ENCODE measurements at places on chromosomes 1 and 21. TPM values are rescaled to one million over a fixed set of nuclear protein-coding genes. Genes with fewer than 3 reads are reported as not detected.

GRCh38 chr1:237258871-237259270, 216.9 kb downstream of the RYR2 start:
- H3K36me3 ChIP-seq, result no peaks in the 10 kb centered on the region
- no peak overlapping the region for H3K4me3 ChIP-seq
- H3K27me3 ChIP-seq, result peaks cover 4% of the 10 kb centered on the region
- no peak for DNase-seq
- no peak overlapping the region for H3K27ac ChIP-seq

GLIS1 gene
- total RNA-seq, result not detected

NBPF6 gene
- total RNA-seq, result not detected

SDHC gene
- total RNA-seq, result 173 TPM

DNA sequence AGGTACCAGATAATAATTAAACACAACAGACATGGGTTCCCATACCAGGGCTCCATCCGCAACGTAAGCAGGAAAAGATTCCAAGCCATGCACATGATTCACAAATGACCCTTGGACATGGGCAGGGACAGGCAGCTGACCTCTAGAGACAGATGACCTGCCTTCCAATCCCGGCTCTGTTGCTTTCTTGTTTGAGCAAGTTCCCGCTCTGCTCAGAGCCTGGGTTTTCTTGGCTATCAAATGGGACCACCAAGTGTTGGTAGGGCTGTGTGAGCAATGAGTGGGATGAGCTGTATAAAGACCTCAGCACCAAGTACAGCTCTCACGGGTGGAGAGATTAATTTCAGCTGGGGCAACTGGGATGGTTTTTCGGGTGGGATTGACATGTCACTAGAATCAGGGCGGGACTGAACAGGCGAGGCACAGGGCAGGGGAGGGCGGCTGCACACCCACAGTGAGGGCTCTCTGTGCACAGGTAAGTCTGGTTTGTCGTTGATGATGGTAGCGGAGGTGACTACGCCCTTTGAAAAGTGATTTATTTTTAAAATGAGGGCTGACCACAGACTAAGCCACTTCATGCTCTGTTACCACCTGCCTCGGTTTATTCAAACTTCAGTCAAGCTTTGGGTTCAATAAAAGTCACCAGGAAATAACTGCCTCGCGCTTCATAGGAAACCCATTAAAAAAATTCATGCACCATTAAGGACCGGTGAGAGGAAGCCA, 57.5 kb upstream of the IFFO2 start:
- no peak for DNase-seq
- H3K36me3 ChIP-seq, result no peaks in the 10 kb centered on the region
- H3K27ac ChIP-seq, result no peak overlapping the region
- peaks cover 8% of the 10 kb centered on the region for H3K27me3 ChIP-seq
- no peak overlapping the region for H3K4me3 ChIP-seq

OR10J1 gene
- not detected for total RNA-seq

DNA sequence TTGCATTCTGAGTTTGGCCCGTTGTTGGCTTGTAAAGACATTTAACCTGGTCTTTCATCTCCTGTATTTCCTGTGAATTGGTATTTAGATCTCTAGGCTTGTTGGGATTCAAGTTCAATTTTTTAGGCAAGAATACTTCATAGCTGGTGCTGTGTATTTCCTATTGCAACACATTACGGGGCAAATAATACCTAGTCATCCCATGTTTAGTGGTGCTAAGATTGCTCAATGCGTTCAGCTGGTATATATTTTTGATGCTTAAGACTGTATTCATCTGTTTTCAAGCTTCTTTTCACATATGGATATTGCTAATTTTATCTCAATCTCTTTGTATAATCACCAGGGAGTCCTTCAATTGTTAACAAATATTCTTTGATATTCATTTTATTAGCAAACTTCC, 87.5 kb upstream of the ZBTB18 start:
- no peaks in the 10 kb centered on the region for H3K36me3 ChIP-seq
- H3K4me1 ChIP-seq, result no peaks in the 10 kb centered on the region
- DNase-seq, result no peak
- H3K27me3 ChIP-seq, result peaks cover 12% of the 10 kb centered on the region
- no peak overlapping the region for H3K4me3 ChIP-seq

DNA sequence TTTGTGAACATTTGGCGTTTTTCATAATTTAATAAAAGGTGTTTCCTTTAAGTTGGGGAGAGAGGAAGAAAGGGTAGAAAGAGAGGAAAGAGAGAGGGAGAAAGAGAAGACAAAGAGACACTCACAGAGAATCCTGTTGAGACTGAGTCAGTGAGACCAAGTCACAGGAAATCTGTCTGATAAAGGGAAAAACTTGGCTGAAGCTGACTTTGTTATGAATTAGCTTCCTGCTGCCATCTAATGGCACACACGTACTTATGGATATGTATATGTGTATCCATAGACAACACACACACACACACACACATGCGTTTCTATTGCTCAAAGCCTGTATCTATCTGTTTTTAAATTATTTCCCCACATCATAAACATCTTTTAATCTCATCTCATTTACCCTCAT, 42.5 kb upstream of the DISC1 start:
- peaks cover 2% of the 10 kb centered on the region for H3K4me1 ChIP-seq
- DNase-seq, result no peak
- H3K4me3 ChIP-seq, result no peak overlapping the region
- H3K27ac ChIP-seq, result no peak overlapping the region

GRCh38 chr1:113041569-113042284, 31.3 kb upstream of the LRIG2 start:
- H3K27ac ChIP-seq, result peak overlapping the region; percentile 5
- no peaks in the 10 kb centered on the region for H3K27me3 ChIP-seq
- DNase-seq, result no peak
- no peaks in the 10 kb centered on the region for H3K36me3 ChIP-seq
- H3K4me3 ChIP-seq, result no peak overlapping the region
- peaks cover 42% of the 10 kb centered on the region for H3K4me1 ChIP-seq

CYP4A11 gene
- not detected for total RNA-seq

DNA sequence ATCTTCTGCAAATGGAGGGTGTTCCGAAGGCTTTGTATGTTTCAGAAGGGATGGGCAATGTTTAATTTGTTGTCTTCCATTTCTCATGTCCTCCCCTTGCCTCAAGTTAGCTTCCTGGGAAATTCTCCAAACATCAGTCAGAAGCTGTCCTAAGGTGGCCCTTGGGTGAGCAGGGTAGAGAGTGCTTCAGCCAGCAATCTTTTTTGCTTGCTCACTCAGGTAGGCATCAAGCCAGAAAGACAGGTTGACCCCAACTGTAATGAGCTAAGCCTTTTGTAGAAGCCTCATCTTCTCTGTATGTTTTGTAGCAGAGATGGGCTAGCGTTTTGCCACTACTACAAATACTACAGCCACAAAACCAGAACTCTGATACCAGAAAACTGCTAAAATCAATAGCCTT, 321.5 kb upstream of the FAM78B start:
- no peaks in the 10 kb centered on the region for H3K36me3 ChIP-seq
- no peak for DNase-seq
- H3K4me1 ChIP-seq, result peaks cover 7% of the 10 kb centered on the region
- no peaks in the 10 kb centered on the region for H3K27me3 ChIP-seq
- no peak overlapping the region for H3K4me3 ChIP-seq
- no peak overlapping the region for H3K27ac ChIP-seq

PGLYRP4 gene
- not detected for total RNA-seq

GRCh38 chr1:30730346-30731108, 7.1 kb upstream of the MATN1 start:
- H3K4me1 ChIP-seq, result peaks cover 12% of the 10 kb centered on the region
- peaks cover 31% of the 10 kb centered on the region for H3K36me3 ChIP-seq
- H3K4me3 ChIP-seq, result no peak overlapping the region
- no peak overlapping the region for H3K27ac ChIP-seq

GRCh38 chr21:39681845-39682244, 63.1 kb upstream of the IGSF5 start:
- H3K4me3 ChIP-seq, result no peak overlapping the region
- H3K36me3 ChIP-seq, result no peaks in the 10 kb centered on the region
- no peaks in the 10 kb centered on the region for H3K4me1 ChIP-seq
- no peaks in the 10 kb centered on the region for H3K27me3 ChIP-seq
- no peak overlapping the region for H3K27ac ChIP-seq
- DNase-seq, result no peak

UQCRH gene
- total RNA-seq, result 266 TPM

GRCh38 chr1:154943649-154944400, 7.3 kb upstream of the PMVK start:
- H3K36me3 ChIP-seq, result peaks cover 34% of the 10 kb centered on the region
- peak; percentile 53 for DNase-seq
- H3K4me3 ChIP-seq, result peak overlapping the region; percentile 63
- no peaks in the 10 kb centered on the region for H3K27me3 ChIP-seq

- no peaks in the 10 kb centered on the region for H3K27me3 ChIP-seq
- no peak overlapping the region for H3K4me3 ChIP-seq
- peaks cover 23% of the 10 kb centered on the region for H3K4me1 ChIP-seq
- DNase-seq, result no peak
These were observed 2.7 kb downstream of the SNAPIN start for GRCh38 chr1:153661111-153661708.

DNA sequence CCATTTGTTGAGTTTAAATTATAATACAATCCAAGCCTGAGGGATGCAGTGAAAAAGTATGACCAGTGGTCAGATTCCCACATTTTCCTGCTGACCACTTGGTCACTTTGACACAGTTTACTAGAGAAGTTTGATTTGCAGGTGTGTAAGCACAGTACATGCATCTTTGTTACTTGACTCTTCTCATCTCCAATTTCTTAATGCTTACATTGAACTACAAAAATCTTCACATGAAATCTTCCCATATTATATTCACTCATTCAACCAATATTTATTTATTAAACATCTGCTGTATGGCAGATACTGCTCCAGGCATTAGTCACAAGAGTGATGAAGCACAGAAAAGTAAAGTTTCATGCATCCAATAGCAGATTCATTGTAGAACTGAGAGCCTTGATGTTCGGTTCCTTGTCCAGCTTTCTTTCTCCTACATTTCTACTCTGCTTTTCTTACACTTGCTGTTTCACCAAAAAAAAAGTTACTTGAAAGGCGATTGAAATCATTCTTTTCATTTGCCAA, 211.7 kb downstream of the NFIA start:
- DNase-seq, result no peak
- H3K4me1 ChIP-seq, result no peaks in the 10 kb centered on the region
- H3K36me3 ChIP-seq, result peaks cover 10% of the 10 kb centered on the region
- H3K4me3 ChIP-seq, result no peak overlapping the region
- H3K27ac ChIP-seq, result no peak overlapping the region
- no peaks in the 10 kb centered on the region for H3K27me3 ChIP-seq

DNA sequence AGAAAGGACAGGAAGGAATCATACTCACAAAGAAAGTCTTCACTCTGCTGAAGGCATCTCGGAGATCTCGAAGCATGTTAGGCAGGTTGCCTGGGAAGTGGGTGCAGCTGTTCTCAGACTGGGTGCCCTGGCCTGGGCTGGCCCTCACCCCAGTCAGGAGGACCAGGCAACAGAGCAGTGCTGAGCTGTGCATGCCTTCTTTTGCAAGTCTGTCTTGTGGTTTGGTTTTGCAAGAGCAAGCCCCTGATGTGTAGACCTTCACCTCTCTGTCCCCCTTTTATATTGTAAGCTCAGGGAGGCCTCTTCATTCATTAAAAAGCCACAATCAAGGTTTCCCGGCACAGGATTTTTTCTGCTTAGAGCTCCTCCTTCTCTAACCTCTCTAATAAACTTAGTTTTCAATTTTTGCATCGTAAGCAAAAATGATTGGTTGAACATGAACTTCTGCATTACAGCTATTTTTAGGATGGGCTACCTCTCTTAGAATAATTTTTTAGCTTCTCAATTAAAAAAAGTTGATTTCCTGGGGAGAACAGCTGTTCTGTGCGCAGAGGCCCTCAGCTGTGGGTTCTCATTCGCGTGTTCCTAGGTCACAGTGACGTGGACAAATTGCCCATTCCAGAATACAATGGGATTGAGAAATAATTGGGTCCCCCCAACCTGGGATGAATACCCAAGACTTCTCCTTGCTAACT, at the start of gene IL10:
Gene IL10 (minus strand): TSS at position 252 of the 695 bp plus-strand sequence. CDS start 59 bp downstream, at position 193.
- H3K27me3 ChIP-seq, result peaks cover 41% of the 10 kb centered on the region
- no peak within 1 kb of the TSS for H3K4me3 ChIP-seq
- H3K36me3 ChIP-seq, result no peaks in the 10 kb centered on the region
- DNase-seq, result no peak
- H3K4me1 ChIP-seq, result peaks cover 66% of the 10 kb centered on the region
- H3K27ac ChIP-seq, result no peak within 1 kb of the TSS

- H3K27ac ChIP-seq, result no peak overlapping the region
- no peaks in the 10 kb centered on the region for H3K36me3 ChIP-seq
- peaks cover 22% of the 10 kb centered on the region for H3K4me1 ChIP-seq
- DNase-seq, result no peak
These were observed 31.8 kb upstream of the ENO1 start for GRCh38 chr1:8910331-8910730.

DNA sequence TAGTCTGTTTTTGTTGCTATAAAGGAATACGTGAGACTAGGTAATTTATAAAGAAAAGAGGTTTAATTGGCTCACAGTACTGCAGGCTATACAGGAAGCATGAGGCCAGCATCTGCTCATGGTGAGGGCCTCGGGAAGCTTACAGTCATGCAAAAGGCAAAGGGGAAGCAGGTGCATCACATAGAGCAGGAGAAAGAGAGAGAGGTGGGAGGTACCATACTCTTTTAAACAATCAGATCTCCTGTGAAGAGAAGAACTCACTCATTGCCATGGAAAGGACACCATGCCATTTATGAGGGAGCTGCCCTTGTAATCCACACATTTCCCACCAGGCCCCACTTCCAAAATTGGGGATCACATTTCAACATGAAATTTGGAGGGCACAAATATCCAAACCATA, 12.7 kb downstream of the PPP1R12B start:
- H3K27me3 ChIP-seq, result no peaks in the 10 kb centered on the region
- H3K27ac ChIP-seq, result no peak overlapping the region
- H3K4me3 ChIP-seq, result no peak overlapping the region
- H3K4me1 ChIP-seq, result no peaks in the 10 kb centered on the region
- H3K36me3 ChIP-seq, result no peaks in the 10 kb centered on the region

- no peaks in the 10 kb centered on the region for H3K36me3 ChIP-seq
- H3K27me3 ChIP-seq, result no peaks in the 10 kb centered on the region
- no peaks in the 10 kb centered on the region for H3K4me1 ChIP-seq
- no peak overlapping the region for H3K4me3 ChIP-seq
- DNase-seq, result no peak
- H3K27ac ChIP-seq, result no peak overlapping the region
These were observed 81.5 kb downstream of the PTGER3 start for GRCh38 chr1:70966018-70966638.

DNA sequence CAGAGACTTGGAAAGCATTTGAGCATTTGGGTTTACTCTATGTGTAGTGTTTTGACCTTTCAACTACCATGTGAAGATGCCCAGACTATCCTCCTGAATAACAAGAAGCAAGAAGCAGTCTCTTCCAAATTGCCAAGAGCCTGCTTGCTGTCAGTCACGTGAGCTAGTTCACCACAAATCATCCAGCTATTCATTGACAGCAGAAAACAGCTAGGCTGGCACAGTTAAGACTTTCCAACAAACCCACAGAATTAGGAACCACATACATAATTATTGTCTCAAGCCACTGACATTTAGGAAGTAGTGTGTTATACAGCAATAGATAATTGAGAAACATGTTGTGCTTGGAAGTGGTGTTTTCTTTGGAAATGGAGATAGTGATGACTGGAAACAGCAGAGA, 1652.0 kb downstream of the NCAM2 start:
- H3K27ac ChIP-seq, result no peak overlapping the region
- H3K27me3 ChIP-seq, result no peaks in the 10 kb centered on the region
- no peaks in the 10 kb centered on the region for H3K4me1 ChIP-seq
- no peaks in the 10 kb centered on the region for H3K36me3 ChIP-seq

LCE3B gene
- total RNA-seq, result not detected

GRCh38 chr21:45366931-45367401, 38.0 kb upstream of the COL18A1 start:
- H3K27me3 ChIP-seq, result peaks cover 26% of the 10 kb centered on the region
- no peak for DNase-seq
- no peaks in the 10 kb centered on the region for H3K36me3 ChIP-seq

- H3K4me1 ChIP-seq, result peaks cover 4% of the 10 kb centered on the region
- DNase-seq, result no peak
- no peaks in the 10 kb centered on the region for H3K36me3 ChIP-seq
- no peak overlapping the region for H3K4me3 ChIP-seq
These were observed 251.0 kb upstream of the CSF3R start for GRCh38 chr1:36733748-36734147.

Data from activated CD4-positive, alpha-beta memory T cell treated with anti-CD3 and anti-CD28 coated beads, Interleukin-2, amount 10 ng/mL, durations not matched to agents 7 days and 5 days (primary cell).